PC-3 (cell line): ENCODE measurements at places on chromosomes 5 and 9. TPM values are rescaled to one million over a fixed set of nuclear protein-coding genes. Genes with fewer than 3 reads are reported as not detected.
A peak's percentile ranks its signal among the peaks of the same experiment; 100 is the strongest.

Gene ALDOB
- total RNA-seq: not detected in 2 replicates

Gene MYMK
- total RNA-seq: not detected in 2 replicates

- no peaks in the 10 kb centered on the region for H3K4me1 ChIP-seq
- no peak for DNase-seq
- no peak overlapping the region for H3K27ac ChIP-seq
- no peaks in the 10 kb centered on the region for H3K27me3 ChIP-seq
Observed at GRCh38 chr9:131473198-131473885, 29.4 kb upstream of the POMT1 start.

DNA sequence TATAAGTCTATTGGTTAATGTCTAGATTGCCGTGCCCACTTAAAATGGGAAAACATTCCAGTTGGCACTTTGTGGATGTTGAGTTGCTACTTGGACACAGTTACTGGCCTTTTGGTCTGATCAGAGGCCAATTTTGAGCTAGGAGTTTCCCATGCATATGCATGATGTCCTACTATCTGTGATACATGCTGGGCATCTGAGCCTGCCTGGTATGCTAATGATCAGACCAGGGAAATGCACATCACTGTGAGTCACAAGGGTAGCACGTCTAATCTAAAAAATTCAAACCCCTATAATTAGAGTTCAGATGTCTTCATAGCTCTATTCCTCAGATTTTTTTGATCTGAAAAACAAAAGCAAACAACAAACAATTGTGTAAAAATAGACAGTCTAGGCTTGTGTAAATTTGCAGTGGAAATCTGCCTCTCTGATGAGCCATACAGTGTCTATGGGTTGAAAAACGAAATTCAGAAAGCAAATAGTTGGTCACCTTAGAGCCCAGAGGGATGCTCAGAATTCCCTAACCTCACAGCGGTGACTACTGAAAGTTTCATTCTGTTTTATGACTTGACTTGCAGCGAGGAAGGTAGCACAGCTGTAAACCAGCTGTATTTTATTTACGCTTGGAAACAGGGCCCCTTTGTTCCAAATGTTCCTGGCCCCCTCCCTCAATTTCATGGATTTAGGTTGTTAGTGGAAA lies 37.3 kb downstream of the PALM2AKAP2 start:
- DNase-seq: peak; percentile 19
- H3K4me1 ChIP-seq: peaks cover 34% of the 10 kb centered on the region
- no peak overlapping the region for H3K4me3 ChIP-seq
- H3K36me3 ChIP-seq: no peaks in the 10 kb centered on the region
- no peaks in the 10 kb centered on the region for H3K27me3 ChIP-seq

- H3K27me3 ChIP-seq: no peaks in the 10 kb centered on the region
- no peak overlapping the region for H3K27ac ChIP-seq
- H3K4me3 ChIP-seq: no peak overlapping the region
- no peak for DNase-seq
Observed at GRCh38 chr5:73136055-73136562, 15.7 kb downstream of the TMEM171 start.

Gene OLFML2A
- 3.4 and 4.7 TPM in 2 replicates for total RNA-seq
